ENCODE measurements at places on chromosomes 5 and 9.

GRCh38 chr5:148817606-148818005 lies 8.8 kb upstream of the ADRB2 start:
- DNase-seq = no peak

- DNase-seq = no peak
These were observed 103.1 kb downstream of the KCNIP1 start for GRCh38 chr5:170606941-170607340.

DNA sequence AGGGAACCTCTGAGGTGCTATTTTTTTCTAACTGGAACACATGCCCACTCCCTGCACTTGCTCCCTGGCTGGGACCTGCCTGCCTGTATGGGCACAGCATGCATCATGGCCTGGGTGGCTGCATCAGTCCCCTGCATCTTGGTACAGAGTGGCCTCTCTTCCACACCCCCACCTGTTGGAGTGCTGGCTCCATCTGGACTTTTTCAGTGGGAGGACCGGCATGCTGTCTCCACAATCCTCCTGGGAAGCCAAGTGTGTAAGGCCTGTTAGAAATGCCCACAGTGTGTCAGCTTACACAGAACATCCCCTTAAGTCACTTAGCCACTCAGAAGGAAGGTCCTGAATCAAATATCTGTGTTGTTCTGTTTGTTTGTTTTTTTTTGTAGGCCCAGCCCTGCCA lies 102.9 kb downstream of the MARCHF3 start:
- no peak for DNase-seq

DNA sequence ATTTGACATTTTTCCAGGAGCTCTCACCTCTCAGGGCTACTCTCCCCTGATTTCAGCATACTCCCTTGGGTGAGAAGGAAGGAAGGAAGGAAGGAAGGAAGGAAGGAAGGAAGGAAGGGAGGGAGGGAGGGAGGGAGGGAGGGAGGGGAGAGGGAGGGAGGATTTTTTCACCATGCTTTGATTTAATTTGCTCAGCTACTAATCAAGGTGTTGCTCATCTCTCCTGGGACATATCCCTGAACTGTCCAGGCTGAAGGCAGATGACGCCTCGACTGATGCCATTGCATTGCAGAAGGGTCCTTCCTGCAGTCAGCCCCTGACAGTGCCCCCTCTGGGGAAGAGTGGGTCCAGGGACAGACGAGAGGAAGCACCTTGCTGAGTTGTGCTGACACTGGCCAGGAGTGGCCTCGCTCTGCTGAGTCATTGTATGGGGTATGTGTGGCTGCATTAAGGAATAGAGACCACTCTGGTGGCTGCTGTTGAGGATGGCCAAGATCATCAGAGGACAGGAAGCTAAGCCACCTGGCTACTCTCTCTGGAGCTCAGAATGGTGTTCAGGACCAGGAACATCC lies 43.6 kb upstream of the CRB2 start:
- DNase-seq = no peak

DNA sequence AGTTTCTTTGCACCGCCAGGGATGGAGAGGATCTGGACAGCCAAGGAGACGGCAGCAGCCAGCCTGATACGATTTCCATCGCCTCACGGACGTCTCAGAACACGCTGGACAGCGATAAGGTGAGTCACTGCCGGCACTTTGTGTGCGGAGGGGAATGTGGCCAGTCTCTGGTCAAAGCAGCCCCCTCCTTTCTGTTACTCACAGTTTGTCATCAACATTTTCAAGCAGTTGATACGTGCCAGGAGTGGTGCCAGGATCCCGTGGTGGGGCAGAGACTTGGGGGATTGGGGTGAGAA lies 175.1 kb upstream of the OTULINL start:
- DNase-seq = no peak

- no peak for DNase-seq
These were observed 98.1 kb downstream of the SREK1 start for GRCh38 chr5:66242050-66242715.

- DNase-seq = no peak
These were observed 17.0 kb upstream of the ERGIC1 start for GRCh38 chr5:172816925-172817562.

DNA sequence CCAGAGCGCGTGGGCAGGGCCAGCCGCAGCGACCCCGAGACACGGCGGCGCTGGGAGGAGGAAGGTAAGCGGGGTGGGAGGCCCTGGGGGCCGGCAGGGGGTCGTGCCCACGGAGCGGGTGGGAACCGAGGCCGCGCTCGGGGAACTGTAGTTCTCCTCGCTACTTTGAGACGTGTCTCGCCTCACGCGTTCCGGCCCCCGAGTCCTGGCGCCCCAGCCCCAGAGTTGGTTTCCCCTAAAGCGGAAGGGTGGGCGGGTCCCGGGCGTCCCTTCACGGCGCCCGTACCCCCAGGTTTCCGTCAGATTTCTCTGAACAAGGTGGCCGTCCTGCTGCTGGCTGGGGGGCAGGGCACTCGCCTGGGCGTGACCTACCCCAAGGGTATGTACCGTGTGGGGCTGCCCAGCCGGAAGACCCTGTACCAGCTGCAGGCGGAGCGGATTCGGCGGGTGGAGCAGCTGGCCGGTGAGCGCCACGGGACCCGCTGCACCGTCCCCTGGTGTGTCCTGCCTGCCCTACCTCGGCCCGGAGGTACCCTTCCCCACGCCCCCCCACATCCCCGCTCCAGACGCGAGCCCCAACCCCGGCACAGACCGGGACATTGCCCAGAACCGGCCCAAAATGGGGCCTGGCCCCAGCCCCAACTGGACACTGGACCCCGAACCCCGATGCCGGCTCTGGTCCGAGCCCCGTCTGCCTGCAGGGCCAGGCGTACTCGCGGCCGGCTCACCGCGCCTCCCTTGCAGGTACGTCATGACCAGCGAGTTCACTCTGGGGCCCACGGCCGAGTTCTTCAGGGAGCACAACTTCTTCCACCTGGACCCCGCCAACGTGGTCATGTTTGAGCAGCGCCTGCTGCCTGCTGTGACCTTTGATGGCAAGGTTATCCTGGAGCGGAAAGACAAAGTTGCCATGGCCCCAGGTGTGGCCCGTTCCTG lies 709 bp downstream of the UAP1L1 start:
- DNase-seq = no peak

GRCh38 chr5:151007430-151008209 lies 12.8 kb upstream of the GPX3 start:
- no peak for DNase-seq

DNA sequence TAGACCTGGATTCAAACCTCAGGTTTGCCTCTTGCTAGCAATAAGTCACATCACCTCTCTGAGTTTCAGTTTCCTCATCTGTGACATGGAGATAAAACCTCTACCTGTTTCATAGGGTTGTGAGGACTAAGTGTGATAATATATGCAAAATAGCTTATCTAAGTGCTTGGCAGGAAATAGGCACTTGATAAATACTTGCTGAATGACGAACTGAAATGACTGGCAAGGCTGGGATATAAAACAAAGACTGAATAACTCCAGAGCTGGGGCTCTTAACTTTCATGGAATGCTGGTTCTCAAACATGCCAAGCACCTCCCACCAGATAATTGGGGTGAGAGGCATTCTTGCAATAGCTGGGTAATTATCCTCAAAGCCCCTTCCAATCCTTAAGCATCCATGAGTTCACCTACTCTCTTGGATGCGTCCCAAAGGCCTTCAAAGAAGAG lies 87.6 kb downstream of the ADRB2 start:
- no peak for DNase-seq

- DNase-seq = no peak
These were observed 17.5 kb upstream of the LHFPL2 start for GRCh38 chr5:78666041-78666444.

- DNase-seq = no peak
These were observed 65.8 kb upstream of the RANBP3L start for GRCh38 chr5:36367524-36367923.

DNA sequence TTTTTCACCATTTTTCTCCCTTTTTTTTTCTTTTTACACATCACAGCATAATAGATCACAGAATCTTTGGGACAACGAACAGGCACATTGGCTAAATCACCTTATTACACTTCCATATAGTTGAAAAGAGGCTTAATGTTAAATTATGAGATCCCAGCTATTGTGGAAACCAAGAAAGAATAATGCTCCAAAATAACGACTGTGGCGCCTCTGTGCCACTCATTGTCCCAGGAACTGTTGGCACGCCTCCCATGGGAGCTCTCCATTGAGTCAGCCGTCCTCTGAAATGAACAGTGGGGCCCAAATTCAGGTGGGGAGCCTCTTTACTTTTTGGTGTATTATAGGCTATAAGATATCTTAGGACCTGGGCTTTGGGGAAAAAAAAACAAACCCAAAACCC lies 82.2 kb upstream of the NFIB start:
- DNase-seq = no peak

GRCh38 chr5:148805326-148806290 lies 20.8 kb upstream of the ADRB2 start:
- no peak for DNase-seq

DNA sequence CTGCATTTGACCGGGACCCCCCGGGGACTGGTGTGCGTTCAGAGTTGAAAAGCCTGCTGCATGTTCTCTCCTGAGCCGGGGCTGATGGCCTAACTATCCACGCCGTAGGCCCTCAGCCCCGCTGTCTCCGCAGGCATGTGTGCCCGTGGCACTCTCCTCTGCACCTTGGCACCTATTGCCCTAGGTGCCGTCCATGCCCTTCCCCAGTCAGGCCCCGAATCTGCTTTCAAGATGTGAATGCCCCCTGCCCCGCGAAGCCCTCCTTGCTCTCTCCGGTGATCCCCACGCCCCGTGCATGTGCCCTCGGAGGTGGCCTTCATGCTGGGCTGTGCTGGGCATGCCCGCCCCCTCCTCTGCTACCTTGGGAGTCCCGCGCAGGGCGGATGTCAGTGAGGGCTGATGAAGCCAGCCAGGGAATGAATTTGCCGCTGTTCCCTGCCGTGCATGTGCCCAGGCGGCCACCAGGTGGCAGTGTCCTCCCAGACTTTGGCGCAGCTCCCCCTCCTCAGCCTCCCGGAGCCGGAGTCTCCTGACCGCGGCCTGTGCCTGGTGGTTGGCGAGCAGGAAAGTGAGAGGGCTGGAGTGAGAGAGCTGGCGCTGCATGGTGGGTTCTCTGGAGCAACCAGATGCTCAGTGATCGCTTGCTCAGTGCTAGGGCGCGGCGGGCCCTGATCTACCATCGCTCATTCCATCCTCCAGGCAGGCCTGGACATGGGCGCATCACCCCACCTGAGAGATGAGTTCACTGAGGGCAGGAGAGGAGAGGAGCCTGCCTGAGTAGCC lies 112.9 kb upstream of the LMX1B start:
- peak; percentile 45 for DNase-seq

GRCh38 chr9:98558575-98558974 lies 150.2 kb downstream of the GABBR2 start:
- no peak for DNase-seq

GRCh38 chr5:172827841-172828240 lies 6.2 kb upstream of the ERGIC1 start:
- no peak for DNase-seq

- no peak for DNase-seq
These were observed 140.6 kb upstream of the SLC12A2 start for GRCh38 chr5:127943061-127943371.

DNA sequence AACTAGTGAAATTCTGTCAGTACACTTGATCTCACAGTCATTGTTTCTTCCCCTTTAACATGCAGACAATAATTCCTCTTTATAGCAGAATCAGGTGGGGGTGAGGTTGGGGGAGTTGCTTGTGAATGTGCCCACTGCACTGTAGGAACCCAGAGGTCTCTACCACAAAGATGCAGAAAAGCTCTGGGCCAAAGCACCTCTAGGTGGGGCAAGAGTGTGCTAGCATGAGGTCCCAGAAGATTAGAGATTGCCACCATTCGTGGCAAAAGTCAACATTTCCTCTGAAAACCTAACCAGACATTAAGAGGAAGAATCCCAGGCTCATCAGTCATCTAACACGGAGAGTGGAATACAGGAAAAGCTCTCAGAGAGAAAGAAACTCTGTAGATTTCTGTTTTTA lies 74.5 kb downstream of the PTCD2 start:
- no peak for DNase-seq

DNA sequence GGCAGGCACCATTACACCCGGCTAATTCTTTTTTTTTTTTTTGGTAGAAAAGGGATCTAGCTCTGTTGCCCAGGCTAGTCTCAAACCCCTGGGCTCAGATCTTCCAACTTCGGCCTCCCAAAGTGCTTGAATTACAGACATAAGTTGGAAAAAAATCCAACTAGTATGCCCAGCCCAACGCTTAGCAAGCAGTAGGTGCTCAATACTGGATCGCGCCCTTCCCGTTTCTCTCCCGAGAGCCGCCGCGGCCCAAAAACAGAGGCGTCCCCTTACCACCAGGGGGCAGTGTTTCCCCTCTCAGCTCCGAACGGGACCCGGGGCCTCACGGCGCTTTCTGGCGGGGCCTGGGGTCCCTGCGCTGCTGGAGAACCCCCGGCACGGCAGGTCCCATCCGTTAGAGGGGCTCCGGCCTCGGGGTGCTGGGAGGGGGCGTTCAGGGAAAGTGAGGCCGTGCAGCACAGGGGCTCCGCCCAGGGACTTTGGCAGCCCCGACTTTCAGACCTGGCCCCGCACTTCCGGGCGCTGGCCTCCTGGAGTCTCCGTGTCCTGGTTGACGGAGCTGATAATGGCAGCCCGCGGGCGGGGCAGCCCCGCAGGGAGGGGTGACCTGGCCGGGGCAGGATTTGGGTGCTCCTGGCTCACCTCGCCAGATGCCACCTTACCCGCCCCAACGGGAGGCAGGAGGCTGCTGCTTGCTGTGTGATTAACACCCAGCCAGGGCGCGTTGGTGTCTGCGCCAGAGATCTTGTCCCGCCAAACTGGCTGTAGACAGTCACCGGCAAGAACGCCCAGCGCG lies 15.2 kb downstream of the PTGES start:
- peak; percentile 85 for DNase-seq

Measured in activated CD4-positive, alpha-beta T cell treated with anti-CD3 and anti-CD28 coated beads for 24 hours (primary cell).